ENCODE measurements at places on chromosomes 2 and 18.

- no peak for DNase-seq
Measured at GRCh38 chr2:119711352-119711751, 32.4 kb downstream of the TMEM177 start.

DNA sequence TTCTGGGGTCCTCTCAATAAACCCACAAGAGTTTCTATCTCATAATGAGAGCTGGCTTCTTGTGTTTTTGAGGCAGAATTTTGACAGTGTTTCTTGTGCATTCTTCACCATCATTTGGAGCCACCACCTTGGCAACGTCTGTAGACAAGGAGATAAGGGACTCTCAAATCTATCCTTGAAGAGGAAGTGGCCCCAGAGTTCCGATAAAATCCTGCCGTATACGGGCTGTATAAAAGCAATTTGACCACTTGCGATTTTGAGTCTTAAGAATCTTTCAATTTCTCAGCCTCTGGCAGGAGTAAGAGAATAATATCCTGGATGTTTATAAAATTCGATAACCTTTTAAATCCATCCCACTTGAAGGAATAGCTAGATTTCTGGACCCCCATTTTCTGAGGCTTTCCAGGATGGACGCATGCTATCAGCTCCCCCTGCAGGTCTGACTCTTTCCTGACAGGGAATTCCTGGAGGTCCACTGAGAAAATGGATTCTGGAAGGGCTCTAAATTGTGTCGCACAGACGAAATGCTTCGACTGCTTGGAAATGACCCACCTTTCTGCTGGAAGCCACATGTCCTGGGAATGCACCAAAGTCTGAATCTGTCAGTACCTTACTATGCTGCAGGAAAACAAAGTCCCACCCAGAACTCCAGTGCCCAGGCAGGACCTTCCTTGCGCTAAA, 54.1 kb downstream of the E2F6 start:
- DNase-seq = no peak

DNA sequence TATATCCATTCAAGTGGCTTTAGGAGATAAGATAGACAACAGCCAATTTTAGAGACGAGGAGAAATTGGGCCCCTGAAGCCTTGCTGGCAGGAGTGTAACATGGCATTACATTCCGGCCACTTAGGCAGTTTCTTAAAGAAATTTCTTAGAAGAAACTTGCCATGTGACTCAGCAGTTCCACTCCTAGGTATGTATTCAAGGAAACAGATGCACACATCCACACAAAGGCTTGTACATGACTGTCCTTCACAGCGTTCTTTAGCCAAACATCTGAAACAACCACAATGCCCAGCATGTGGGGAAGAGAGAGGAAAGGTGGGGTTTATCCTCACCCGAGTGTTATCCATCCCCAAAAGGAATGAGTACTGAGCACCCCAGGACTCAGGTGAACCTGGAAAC, 107.1 kb downstream of the NFATC1 start:
- no peak for DNase-seq

DNA sequence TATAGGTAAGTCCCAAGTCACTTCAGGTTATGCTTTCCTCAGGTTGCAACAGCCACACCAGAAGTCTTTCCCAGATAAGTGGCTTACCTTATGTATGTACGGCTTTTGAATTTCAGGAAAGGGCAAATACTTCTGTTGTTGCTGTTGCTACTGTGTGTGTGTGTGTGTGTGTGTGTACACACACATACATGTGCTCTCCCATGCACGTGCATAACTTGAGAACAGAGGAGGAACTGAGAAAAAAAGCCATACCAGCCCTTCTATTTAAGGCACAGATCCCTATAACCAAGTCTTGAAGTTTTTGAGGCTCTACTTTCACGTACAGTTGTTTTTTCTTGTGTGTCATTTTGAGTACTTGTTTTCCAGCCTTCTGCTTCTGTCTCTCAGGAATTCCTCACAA, 62.4 kb downstream of the WDPCP start:
- no peak for DNase-seq

- no peak for DNase-seq
Measured at GRCh38 chr2:3113122-3113521, 264.5 kb downstream of the EIPR1 start.

- DNase-seq = no peak
Measured at GRCh38 chr2:206801418-206802189, 36.2 kb downstream of the FASTKD2 start.

- DNase-seq = no peak
Measured at GRCh38 chr2:144213797-144214196, 306.1 kb downstream of the ZEB2 start.

GRCh38 chr2:237725661-237726060, 72.9 kb upstream of the RBM44 start:
- no peak for DNase-seq

All from esophagus squamous epithelium (tissue), 5 donors.